ENCODE measurements at places on chromosomes 7 and 10. TPM values are rescaled to one million over a fixed set of nuclear protein-coding genes. Genes with fewer than 3 reads are reported as not detected.
A peak's percentile ranks its signal among the peaks of the same experiment; 100 is the strongest.

GRCh38 chr7:103391976-103392375 lies 44.5 kb downstream of the PSMC2 start:
- DNase-seq: no peak

Gene PHYHIPL
- 0.09 TPM for total RNA-seq

- DNase-seq: no peak
Observed at GRCh38 chr7:33982425-33982786, 77.1 kb downstream of the BMPER start.

DNA sequence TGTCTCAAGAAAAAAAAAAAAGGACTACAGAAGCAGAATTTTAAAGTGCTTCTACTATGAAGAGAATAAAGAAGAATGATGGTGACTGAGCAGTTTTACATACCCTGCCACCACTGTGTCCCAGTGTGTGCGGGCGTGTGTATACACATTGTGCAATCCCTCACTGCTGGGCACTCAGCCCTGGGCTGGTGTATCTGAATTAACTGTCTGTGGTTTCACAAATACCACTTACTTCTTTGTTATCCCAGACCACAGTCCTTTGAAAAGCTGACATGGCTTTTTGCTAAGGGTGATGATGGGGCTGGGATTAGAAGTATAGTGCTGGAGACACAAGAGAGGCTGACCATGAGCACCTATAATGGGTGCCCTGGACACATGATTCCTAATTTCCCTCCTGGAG lies 21.1 kb upstream of the TRPV6 start:
- no peak for DNase-seq

- no peak for DNase-seq
Observed at GRCh38 chr7:116772926-116773749, 89.2 kb upstream of the CAPZA2 start.

GRCh38 chr7:29270594-29271318 lies 76.2 kb downstream of the CHN2 start:
- no peak for DNase-seq

Gene YWHAG
- 16.0 TPM for total RNA-seq

Gene GALNT17
- 1.8 TPM for total RNA-seq

- DNase-seq: no peak
Observed at GRCh38 chr7:36904101-36904500, 179.8 kb upstream of the AOAH start.

DNA sequence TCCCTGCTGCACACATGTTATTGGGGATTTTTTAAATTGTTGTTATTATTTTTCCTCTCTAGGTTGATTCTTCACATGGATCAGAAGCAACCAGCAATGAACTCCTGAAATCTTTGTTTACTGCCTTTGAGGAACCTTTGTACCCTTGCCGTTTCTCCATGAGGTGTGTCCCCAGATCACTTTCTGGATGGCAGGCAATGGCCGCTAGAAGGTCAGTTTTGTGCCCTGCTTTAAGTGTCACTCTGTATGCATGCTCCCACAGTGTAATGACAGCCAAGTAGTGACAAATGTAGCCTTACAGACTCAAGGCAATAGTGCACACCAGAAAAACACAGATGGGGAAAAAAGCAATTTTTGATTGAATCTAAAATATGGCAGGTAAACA lies 47.7 kb upstream of the NRP1 start:
- no peak for DNase-seq

Gene GATA3
- 6.5 TPM for total RNA-seq

GRCh38 chr10:126670056-126670894 lies at the start of gene C10orf90:
TSS of gene C10orf90 (minus strand) at chr10:126670693. CDS start at chr10:126670480, 213 bp downstream.
- DNase-seq: no peak

Gene LRRC61
- 17.2 TPM for total RNA-seq

GRCh38 chr7:82616059-82616728 lies 172.6 kb upstream of the CACNA2D1 start:
- DNase-seq: no peak

DNA sequence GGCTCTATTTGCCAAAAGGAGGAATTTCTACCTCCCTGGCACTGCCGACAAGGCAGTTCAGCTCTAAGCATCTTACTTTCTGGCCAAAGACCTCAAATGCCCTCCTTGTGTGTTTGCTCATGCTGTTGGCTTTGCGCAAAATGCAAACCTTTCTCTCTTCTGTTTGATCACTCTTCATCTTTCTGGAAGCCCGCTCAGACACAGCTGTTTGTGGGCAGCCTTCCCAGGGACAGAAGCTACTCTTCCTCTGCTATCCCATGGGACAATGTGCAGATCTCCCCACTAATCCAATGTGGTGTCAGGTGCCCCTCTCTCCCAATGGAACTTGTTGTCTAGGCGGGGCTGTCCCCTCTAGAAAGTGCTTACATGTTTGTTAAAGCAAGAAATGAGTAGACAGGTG lies 278.7 kb downstream of the CCSER2 start:
- DNase-seq: no peak

- DNase-seq: no peak
Observed at GRCh38 chr7:117250801-117251200, 72.1 kb downstream of the WNT2 start.

DNA sequence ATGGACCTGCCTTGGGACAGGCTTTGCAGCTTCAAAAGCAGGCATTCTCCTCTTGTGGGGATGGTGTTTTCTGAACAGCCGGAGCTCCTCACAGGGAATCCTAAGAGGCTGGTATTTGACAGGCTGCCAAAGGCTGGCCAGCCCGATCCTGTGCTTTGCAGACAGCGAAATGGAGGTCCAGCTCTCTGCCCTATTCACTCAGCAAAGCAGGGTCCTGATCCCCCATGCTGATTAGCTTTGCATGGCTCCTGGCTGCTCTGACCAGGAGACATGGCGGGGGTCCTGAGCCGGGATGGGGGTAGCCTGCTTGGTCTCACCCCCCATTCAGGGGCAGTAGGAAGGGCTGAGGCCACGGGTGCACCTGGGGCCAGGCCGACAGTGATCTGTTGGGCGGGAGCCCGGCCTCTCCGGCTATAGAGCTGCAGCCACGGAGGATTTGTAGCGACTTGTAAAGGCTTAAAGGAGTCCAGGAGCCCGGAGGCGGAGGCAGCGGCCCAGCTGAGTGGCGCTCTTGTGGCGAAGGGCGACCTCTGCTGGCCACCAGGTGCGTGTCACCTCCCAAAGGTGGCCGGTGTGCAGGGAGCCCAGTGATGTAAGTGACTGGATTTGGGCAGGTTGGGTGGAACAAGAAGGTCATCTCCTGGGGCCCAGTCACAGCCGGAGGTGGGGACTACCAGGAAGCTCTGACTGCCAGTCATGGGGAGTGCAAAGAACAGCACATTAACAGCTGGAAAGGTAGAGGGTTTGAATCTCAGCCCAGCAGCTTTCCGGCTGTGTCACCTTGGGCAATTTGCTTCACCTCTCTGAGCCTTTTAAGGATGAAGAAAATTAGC lies 126.5 kb downstream of the ZMIZ1 start:
- peak; percentile 84 for DNase-seq

GRCh38 chr10:92552310-92552709 lies 21.6 kb downstream of the IDE start:
- no peak for DNase-seq

Gene CYP2E1
- 3.4 TPM for total RNA-seq

DNA sequence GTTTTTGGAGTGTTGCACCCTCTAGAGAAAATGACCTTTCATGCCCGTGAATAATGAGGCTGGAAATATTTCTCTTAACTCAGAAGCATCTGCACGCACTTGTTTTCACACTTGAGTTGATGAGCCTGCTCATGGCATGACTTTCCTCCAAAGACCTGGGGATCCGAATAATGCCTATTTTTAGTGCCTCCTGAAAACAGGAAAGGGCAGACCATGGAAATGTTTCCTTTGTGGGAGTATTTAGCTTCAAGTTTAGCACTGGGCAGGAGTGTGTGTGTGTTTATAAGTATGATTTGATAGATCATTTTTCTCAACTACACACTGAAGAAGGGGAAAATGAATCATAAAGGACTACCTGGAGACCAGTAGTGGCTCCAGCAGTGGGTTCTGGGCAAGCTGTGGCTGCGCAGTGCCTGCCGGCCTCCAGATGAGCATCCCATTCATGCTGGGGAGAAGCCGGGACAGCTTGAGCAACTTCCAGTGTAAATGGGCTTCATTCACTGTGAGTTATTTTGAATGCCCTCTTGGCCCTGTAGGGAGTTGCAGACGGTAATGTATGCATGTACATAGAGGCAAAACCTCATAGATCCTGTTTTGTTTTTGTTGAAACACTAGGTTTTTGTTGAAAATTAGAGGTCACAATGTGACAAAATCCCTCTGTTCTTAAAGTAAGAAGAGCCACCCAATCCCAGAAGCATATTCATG lies 117.8 kb upstream of the INSYN2A start:
- no peak for DNase-seq

Gene PSMA2
- total RNA-seq: 208 TPM

- DNase-seq: no peak
Observed at GRCh38 chr10:16259726-16260125, 177.1 kb upstream of the PTER start.

Gene PIK3CG
- total RNA-seq: 22.4 TPM

Gene DNAJC9
- total RNA-seq: 48.7 TPM

GRCh38 chr10:96747734-96748550 lies 27.6 kb upstream of the PIK3AP1 start:
- DNase-seq: no peak

DNA sequence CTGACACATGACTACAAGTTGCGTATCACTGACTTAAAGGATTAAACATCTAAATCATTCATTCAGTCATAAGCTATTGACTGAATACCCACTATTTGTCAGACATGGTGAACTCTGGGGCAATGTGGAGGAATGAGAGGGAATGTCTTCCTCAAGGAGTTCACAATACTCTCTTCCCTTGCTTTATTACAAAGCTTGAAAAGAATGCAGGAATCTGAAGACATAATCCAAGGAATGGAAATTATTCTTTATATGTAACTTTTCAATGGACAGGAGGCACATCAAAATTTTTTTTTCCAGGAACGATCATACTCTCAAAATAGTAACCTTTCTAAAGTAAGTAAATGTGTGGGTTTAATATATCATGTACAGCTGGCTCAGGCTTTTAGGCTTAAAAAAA lies 111.9 kb downstream of the ATXN7L1 start:
- no peak for DNase-seq

DNA sequence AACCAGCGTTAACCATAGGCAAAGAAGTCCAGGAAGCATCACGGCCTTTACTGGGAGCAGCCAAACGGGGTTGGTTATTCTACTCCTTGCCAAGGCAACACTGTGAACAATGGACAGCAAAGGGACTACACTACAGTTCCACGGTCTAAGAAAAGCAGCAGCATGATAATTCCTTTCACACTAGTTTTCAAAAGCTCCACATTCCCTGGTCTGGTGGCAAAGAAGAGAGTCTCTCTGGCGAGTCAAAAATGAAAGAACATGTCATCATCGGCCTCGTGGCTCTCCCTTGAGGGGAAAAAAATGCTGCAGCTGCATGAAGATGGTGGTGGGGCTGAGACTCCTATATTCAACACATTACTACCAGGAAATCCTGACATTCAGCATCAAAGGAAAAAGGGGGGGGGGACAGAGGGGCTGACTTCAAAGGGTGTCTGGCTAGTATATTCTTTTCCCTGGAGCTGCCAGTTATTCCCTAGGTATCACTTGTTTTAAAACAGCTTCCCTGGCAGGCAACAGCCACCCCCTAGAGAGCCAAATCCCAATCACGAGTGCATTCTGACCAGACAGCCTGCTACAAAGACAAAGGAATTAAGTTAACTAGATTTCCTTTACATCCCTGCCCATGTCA lies 49.1 kb downstream of the SLC37A3 start:
- DNase-seq: no peak

GRCh38 chr7:91759205-91759863 lies 121.2 kb downstream of the MTERF1 start:
- DNase-seq: no peak

GRCh38 chr10:43922335-43923280 lies 273.9 kb upstream of the ZNF32 start:
- DNase-seq: no peak

GRCh38 chr10:119724593-119725516 lies 995 bp upstream of the INPP5F start:
- DNase-seq: no peak

All from thymus (tissue), 14 donors.